ENCODE measurements at places on chromosomes 3 and 15. TPM values are rescaled to one million over a fixed set of nuclear protein-coding genes. Genes with fewer than 3 reads are reported as not detected.

DNA sequence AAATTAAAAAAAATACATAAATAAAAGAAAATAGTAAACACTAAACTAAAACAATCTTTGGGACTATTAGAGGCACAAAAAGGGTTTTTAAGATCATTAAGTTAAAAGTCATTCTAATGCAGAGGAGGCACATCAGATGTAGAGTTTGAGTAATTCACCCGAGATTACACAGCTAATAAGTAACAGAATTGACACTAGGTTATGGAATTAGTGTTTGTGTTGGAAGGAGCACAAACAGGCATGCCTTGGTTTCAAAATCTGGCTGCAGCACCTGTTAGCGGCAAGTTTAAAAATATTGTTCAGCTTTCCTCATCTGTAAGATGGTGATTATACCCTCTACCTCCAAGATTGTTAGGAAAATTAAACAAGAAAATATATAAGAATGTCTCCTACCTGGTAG lies 39.0 kb downstream of the RASA2 start:
- peaks cover 76% of the 10 kb centered on the region for H3K4me1 ChIP-seq
- H3K36me3 ChIP-seq = peaks cover 6% of the 10 kb centered on the region
- H3K27ac ChIP-seq = no peak overlapping the region
- no peaks in the 10 kb centered on the region for H3K27me3 ChIP-seq

Gene TTLL13
- 0.80 TPM for total RNA-seq

GRCh38 chr3:139128803-139129202 lies 84.1 kb upstream of the PRR23C start:
- no peaks in the 10 kb centered on the region for H3K36me3 ChIP-seq
- no peaks in the 10 kb centered on the region for H3K4me1 ChIP-seq
- H3K27me3 ChIP-seq = no peaks in the 10 kb centered on the region
- no peak overlapping the region for H3K27ac ChIP-seq
- H3K4me3 ChIP-seq = no peak overlapping the region

- no peak for DNase-seq
- peaks cover 4% of the 10 kb centered on the region for H3K27me3 ChIP-seq
- H3K4me3 ChIP-seq = no peak overlapping the region
- no peaks in the 10 kb centered on the region for H3K4me1 ChIP-seq
Measured at GRCh38 chr3:99781761-99782160, 35.9 kb upstream of the CMSS1 start.

GRCh38 chr15:84598993-84599392 lies 1.8 kb upstream of the ZSCAN2 start:
- no peak for DNase-seq
- H3K4me1 ChIP-seq = peaks cover 23% of the 10 kb centered on the region

DNA sequence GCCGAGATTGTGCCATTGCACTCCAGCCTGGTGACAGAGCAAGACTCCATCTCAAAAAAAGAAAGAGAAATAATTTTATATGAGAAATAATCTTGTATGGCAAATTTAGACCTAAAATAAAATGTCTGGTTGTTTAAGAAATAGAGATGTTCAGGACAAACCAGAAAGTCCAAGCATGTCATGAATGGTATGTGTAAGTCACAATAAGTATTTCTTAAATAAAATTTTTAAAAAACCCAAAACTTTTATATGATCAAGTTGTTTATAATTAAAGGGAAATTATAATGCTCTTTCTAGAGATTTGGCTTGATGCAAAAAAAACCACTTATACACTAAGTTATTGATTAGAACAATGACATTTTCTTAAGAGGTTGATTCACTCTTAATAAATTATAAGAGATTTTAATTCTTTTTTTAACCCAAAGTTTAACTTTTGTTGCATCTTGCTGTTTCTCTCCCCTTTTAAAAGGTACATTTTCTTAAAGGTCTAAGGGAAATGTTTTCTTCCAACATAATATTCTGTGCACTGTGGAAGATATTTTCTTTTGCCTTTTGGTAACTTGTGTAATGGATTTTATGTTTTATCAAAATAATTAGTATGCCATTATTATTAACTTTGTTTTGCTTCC lies 105.7 kb downstream of the RTP4 start:
- DNase-seq = no peak
- H3K4me3 ChIP-seq = no peak overlapping the region
- H3K4me1 ChIP-seq = no peaks in the 10 kb centered on the region
- H3K27me3 ChIP-seq = no peaks in the 10 kb centered on the region
- H3K36me3 ChIP-seq = no peaks in the 10 kb centered on the region

GRCh38 chr3:120177151-120177550 lies 82.9 kb upstream of the GSK3B start:
- H3K4me3 ChIP-seq = no peak overlapping the region
- H3K27me3 ChIP-seq = no peaks in the 10 kb centered on the region
- DNase-seq = no peak
- H3K4me1 ChIP-seq = no peaks in the 10 kb centered on the region
- no peak overlapping the region for H3K27ac ChIP-seq

DNA sequence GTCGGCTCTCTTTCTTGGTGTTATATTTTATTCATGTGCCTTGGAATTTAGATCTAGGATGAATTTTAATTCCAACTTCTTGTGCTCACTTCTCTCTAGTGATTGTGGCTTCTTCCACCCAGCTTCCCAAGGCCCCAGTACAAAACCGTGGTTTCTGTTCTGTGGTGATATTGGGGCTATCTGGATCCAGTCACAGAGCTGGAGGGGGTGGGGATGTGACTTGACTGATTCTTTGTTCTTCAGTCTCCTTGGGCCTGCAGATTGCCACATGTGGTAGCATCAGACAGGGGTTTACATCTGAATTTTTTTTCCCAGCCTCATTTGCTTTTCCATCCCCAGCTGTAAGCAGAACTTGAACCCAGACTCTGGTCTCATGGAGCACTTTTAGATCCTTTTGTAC lies 98.5 kb upstream of the ADAMTSL3 start:
- H3K4me3 ChIP-seq = no peak overlapping the region
- no peaks in the 10 kb centered on the region for H3K36me3 ChIP-seq
- H3K27ac ChIP-seq = no peak overlapping the region
- no peak for DNase-seq

Gene CPLX3
- total RNA-seq = not detected

Gene WDR49
- total RNA-seq = 0.74 TPM

DNA sequence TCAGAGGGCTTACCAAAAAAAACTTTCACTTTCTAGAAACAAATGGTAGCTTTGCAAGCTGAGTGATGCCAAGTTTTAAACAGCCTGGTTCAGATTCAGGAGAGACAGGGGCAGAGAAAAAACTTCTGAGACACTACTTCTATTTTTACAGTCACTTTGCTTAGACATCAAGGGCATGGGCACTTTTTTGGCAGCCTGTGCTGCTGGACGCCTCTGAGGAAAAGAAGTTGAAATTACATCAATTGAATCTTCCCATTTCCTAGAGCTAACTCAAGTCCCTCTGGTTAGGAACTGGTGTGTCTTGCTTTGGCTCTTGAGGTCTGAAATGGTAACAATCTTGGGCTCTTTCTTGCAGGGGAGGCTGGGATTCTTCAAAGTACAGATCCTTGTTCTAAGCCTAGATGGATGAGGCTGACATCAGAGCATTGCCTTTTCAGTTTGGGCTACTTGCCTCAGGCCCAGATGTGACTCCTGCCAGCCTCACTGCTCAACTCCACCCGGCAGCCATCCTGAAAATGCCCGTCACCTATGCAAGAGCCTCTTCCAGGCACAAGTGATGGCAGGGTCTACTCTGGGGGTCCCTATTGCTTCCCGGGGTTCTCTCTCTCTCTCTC lies 357.5 kb downstream of the FOXP1 start:
- H3K36me3 ChIP-seq = no peaks in the 10 kb centered on the region
- no peak overlapping the region for H3K27ac ChIP-seq
- H3K4me1 ChIP-seq = peaks cover 53% of the 10 kb centered on the region

- DNase-seq = no peak
- no peaks in the 10 kb centered on the region for H3K4me1 ChIP-seq
- H3K4me3 ChIP-seq = no peak overlapping the region
- H3K36me3 ChIP-seq = no peaks in the 10 kb centered on the region
- H3K27me3 ChIP-seq = no peaks in the 10 kb centered on the region
- H3K27ac ChIP-seq = no peak overlapping the region
Measured at GRCh38 chr3:172987273-172987672, 153.8 kb downstream of the SPATA16 start.

- DNase-seq = no peak
- H3K4me3 ChIP-seq = no peak overlapping the region
- H3K27me3 ChIP-seq = no peaks in the 10 kb centered on the region
- peaks cover 18% of the 10 kb centered on the region for H3K4me1 ChIP-seq
Measured at GRCh38 chr3:197734667-197735318, 1.9 kb downstream of the RUBCN start.
